ENCODE measurements at places on chromosomes 3 and 15.

DNA sequence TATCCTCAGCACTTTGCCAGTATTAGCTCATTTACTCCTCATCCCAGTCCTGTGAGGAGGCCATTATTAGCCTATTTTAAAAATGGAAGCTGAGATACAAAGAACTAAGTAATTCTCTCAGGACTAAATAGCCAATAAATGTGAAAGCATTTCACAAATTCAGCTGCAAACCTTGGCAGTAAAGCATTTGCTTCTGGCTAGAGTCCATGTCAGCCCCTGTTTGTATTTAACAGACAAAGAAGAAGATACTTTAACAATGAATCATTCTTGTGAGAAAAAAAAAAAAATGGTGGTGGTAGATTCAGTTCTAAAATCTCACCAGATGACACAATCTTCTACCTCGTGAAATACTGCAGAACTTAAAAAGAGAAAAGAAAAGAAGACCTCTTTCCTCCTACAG is 85.0 kb upstream of the CNTN6 start:
- H3K4me1 ChIP-seq = no peaks in the 10 kb centered on the region
- H3K27me3 ChIP-seq = no peaks in the 10 kb centered on the region
- no peak for DNase-seq
- no peak overlapping the region for H3K27ac ChIP-seq
- no peak overlapping the region for H3K4me3 ChIP-seq

GRCh38 chr3:161107311-161107710 is 2.2 kb upstream of the B3GALNT1 start:
- H3K36me3 ChIP-seq = no peaks in the 10 kb centered on the region
- peaks cover 11% of the 10 kb centered on the region for H3K4me1 ChIP-seq
- H3K4me3 ChIP-seq = no peak overlapping the region
- H3K27me3 ChIP-seq = peaks cover 15% of the 10 kb centered on the region
- no peak for DNase-seq

DNA sequence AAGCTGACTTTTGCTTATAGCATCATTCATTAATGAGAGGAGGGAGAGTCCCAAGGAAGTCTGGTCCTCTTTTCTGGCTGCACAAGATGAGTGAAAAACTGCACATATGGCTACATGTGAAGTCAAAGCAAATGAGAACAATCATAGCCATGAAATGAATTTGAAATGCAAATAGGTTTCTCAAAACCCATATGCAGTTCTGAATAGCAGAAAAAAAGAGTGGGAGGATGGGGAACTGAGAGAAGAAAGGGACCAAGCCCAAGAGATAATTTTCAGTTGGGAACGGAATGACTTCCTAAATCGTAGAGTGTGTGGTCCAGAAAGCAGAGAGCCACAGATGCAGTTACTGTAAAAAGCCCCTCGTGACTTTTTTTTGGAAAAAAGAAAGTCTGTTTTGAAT is 66.3 kb downstream of the GTPBP8 start:
- DNase-seq = no peak
- no peak overlapping the region for H3K27ac ChIP-seq
- no peak overlapping the region for H3K4me3 ChIP-seq
- H3K4me1 ChIP-seq = no peaks in the 10 kb centered on the region

- no peaks in the 10 kb centered on the region for H3K4me1 ChIP-seq
- H3K27me3 ChIP-seq = peaks cover 8% of the 10 kb centered on the region
- no peak overlapping the region for H3K27ac ChIP-seq
- H3K36me3 ChIP-seq = no peaks in the 10 kb centered on the region
Observed at GRCh38 chr15:78194568-78194925, 39.8 kb downstream of the ACSBG1 start.

- no peak overlapping the region for H3K4me3 ChIP-seq
- no peaks in the 10 kb centered on the region for H3K36me3 ChIP-seq
- H3K4me1 ChIP-seq = no peaks in the 10 kb centered on the region
Observed at GRCh38 chr3:29764041-29764440, 483.2 kb downstream of the RBMS3 start.

- peaks cover 3% of the 10 kb centered on the region for H3K4me1 ChIP-seq
- H3K27ac ChIP-seq = no peak overlapping the region
- H3K4me3 ChIP-seq = no peak overlapping the region
- peaks cover 6% of the 10 kb centered on the region for H3K36me3 ChIP-seq
- H3K27me3 ChIP-seq = peaks cover under 1% of the 10 kb centered on the region
Observed at GRCh38 chr3:126721246-126721645, 17.2 kb downstream of the CHCHD6 start.

DNA sequence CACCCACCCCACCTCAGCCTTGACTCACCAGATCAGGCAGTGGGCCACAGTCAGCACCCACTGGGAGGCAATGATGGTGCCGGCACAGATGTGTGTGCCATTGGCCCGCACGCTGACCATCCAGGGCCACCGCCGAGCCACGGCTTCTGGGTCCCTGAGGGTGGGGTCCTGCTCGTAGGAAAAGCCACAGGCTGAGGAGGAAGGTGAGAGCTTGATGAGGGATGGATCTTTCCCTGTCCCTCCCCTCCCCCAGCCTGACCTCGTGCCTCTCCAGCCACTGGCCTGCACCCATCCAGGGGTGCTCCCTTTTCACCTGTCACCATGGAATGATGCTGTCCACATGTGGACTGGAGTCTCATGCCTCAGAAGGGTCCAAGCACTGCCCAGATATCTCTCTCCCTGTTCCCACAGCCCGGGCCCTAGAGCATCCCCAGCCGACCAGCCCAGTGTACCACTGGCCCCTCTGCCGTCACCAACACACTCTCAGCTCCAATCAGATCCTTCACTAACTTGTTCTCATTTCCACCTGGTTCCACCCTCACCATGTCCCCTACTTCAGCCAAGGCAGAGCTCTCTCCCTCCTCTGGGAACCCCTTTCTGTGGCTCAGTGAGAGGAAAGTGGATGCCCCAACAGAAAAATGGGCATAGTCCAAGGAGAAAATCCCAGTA is 2.0 kb downstream of the PRSS50 start:
- no peak overlapping the region for H3K27ac ChIP-seq
- peaks cover 2% of the 10 kb centered on the region for H3K27me3 ChIP-seq
- no peaks in the 10 kb centered on the region for H3K4me1 ChIP-seq

GRCh38 chr3:64138656-64139375 is 86.5 kb downstream of the PRICKLE2 start:
- H3K4me3 ChIP-seq = no peak overlapping the region
- H3K27ac ChIP-seq = no peak overlapping the region
- H3K4me1 ChIP-seq = no peaks in the 10 kb centered on the region
- no peaks in the 10 kb centered on the region for H3K36me3 ChIP-seq
- no peak for DNase-seq
- peaks cover 2% of the 10 kb centered on the region for H3K27me3 ChIP-seq

DNA sequence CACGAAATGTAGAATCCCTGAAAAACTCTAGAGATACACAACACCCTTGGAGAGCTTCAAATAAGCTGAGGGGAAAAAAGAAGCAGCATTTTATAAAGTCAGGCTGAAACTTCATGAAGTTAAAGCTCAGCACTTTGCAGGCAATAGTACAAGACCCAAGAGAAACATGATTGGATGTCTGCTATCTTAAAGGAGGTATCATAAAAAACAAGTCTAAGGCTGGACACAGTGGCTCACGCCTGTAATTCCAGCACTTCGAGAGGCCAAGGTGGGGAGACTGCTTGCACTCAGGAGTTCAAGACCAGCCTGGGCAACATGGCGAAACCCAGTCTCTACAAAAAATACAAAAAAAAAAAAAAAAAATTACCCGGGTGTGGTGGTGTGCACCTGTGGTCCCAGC is 42.9 kb downstream of the NPTN start:
- no peak for DNase-seq
- peaks cover 16% of the 10 kb centered on the region for H3K4me1 ChIP-seq

DNA sequence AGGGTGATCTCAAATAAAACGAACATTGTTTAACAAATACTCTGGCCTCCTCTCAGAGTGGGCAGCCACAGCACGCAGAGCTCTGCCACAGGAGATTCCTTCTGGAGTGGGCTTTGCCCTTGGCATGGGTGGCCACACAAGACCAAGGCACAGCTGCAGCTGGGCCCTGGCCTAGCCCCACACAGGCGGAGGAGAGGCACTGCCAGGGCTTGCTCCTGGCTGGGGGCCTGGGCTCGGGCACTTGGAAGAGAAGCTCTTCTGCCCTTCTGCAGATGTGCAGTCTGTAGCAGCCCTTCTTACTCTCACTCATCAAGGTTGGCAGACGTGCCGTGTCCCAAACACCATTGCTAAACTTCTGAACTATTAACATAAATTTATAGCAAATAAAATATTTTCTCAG is 67.2 kb downstream of the CRTC3 start:
- H3K4me1 ChIP-seq = peaks cover 58% of the 10 kb centered on the region
- H3K27ac ChIP-seq = peak overlapping the region; percentile 86
- no peak for DNase-seq
- peak overlapping the region; percentile 75 for H3K4me3 ChIP-seq

DNA sequence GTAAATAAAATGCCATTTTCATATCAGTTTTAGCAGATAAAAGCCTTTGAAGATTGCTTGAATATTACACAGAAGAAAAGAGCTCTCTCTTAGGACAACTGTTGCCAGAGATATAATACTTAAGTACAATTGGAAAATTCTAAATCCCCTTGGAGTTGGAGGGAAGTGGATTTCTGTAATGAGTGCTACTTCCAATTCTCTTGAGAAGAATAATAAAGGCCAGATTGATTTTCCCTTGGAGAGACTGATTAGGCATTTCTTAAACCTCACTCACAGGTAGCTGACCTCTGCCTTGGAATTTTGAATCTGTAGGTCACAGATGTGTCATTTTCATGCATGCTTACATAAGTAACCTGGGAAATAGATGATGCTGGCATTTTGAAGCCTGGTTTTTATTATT is 29.8 kb upstream of the PSMD6 start:
- no peaks in the 10 kb centered on the region for H3K36me3 ChIP-seq
- DNase-seq = no peak
- H3K27me3 ChIP-seq = peaks cover 6% of the 10 kb centered on the region

GRCh38 chr3:186589121-186589520 is 18.6 kb downstream of the DNAJB11 start:
- H3K4me1 ChIP-seq = no peaks in the 10 kb centered on the region
- H3K4me3 ChIP-seq = no peak overlapping the region
- DNase-seq = no peak
- H3K27me3 ChIP-seq = peaks cover 3% of the 10 kb centered on the region

- H3K36me3 ChIP-seq = no peaks in the 10 kb centered on the region
- no peak for DNase-seq
- H3K27ac ChIP-seq = no peak overlapping the region
- H3K4me3 ChIP-seq = no peak overlapping the region
- H3K27me3 ChIP-seq = no peaks in the 10 kb centered on the region
Observed at GRCh38 chr15:97479957-97480356, 480.5 kb upstream of the ARRDC4 start.

DNA sequence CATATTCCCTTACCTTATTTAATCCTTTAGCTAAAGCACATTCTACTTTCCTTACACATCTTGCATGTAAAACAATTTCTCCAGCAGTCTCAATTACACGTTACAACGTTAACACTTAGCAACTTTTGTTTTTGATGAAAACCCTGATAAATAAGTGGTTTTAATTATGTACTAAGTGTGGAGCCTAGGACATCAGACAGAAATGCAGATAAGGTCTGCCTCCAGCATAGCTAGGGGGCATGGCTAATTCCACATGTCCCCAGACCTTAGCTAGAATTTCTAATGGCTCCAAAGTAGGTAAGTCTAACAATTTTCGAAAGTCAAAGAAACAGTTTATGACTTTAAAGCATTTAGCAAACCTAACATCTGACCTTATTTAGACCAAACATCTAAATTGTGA is 77.4 kb upstream of the TERB2 start:
- H3K27me3 ChIP-seq = peaks cover 2% of the 10 kb centered on the region
- H3K27ac ChIP-seq = no peak overlapping the region
- DNase-seq = no peak
- H3K4me3 ChIP-seq = no peak overlapping the region

DNA sequence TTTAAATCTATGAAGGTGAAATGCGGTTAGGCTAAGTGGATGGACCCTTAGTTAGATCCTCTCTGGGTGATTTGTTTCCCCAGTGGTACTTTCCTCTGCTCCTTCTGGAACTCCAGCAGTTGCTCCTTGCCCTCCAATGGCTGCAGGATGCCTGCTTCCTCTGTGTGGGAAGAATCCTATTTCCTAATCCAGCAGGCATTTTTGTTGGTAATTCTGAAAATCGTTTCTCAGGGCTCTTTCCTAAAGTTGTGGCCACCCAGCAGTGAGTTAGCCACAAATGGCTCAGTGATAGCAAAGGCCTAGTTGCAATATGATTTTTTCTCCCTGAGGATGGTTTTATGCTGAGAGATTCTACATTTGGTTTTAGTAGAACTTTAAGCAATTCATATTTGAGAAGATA is 332.3 kb upstream of the C2CD4B start:
- H3K4me3 ChIP-seq = no peak overlapping the region
- no peak for DNase-seq
- H3K4me1 ChIP-seq = no peaks in the 10 kb centered on the region
- H3K36me3 ChIP-seq = no peaks in the 10 kb centered on the region
- H3K27me3 ChIP-seq = no peaks in the 10 kb centered on the region

GRCh38 chr3:178405531-178405930 is 130.7 kb upstream of the KCNMB2 start:
- peaks cover 2% of the 10 kb centered on the region for H3K27me3 ChIP-seq
- H3K36me3 ChIP-seq = no peaks in the 10 kb centered on the region
- H3K4me3 ChIP-seq = no peak overlapping the region
- H3K4me1 ChIP-seq = no peaks in the 10 kb centered on the region
- H3K27ac ChIP-seq = no peak overlapping the region

DNA sequence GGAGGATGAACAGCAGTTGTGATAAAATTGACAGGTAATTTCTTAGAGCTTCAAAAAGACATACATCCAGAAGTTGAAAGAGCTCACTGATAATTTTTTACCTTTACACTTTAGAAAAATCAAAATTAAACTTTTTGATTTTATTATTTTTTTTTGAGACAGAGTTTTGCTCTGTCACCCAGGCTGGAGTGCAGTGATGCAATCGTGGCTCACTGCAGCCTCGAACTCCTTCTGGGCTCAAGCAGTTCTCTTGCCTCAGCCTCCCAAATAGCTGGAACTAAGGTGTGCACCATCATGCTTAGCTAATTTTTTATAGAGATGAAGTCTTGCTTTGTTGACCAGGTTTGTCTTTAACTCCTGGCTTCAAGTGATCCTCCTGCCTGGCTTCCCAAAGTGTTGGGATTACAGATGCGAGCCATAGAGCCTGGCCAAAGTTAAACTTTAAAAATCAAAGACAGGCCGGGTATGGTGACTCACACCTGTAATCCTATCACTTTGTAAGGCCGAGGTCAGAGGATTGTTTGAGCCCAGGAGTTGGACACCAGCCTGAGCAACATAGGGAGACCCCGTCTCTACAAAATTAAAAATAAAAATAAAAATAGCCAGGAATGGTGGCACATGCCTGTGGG is 21.7 kb downstream of the PLA2G4F start:
- no peaks in the 10 kb centered on the region for H3K36me3 ChIP-seq
- H3K27me3 ChIP-seq = peaks cover 3% of the 10 kb centered on the region
- H3K27ac ChIP-seq = no peak overlapping the region
- no peak for DNase-seq

DNA sequence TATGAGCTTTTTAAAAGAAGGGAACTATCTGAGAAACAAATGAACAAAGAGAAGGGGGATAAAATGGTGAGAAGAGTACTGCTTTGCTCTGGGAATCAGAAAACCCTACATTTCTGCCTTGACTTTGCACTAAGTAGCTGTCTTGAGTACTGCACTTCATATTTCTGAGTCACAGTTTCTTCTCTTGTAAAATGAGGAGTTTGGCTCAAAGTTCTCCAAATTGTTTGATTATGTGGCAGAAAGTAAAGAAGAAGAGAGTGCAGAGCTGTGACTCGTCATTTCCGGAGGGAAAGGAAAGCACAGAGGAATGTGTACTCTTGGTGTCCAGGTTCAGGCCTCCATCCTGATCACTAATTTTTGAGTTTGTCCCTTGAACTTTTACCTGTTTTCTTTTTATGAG is 54.7 kb downstream of the TP63 start:
- H3K27me3 ChIP-seq = no peaks in the 10 kb centered on the region
- H3K27ac ChIP-seq = no peak overlapping the region
- DNase-seq = no peak
- no peak overlapping the region for H3K4me3 ChIP-seq
- no peaks in the 10 kb centered on the region for H3K36me3 ChIP-seq
- no peaks in the 10 kb centered on the region for H3K4me1 ChIP-seq

Measured in immature natural killer cell (primary cell).